ENCODE measurements at places on chromosomes 12 and 14. TPM values are rescaled to one million over a fixed set of nuclear protein-coding genes. Genes with fewer than 3 reads are reported as not detected.

Gene ALG10B
- 14.0 TPM for total RNA-seq

Gene GZMH
- total RNA-seq: 67.9 TPM

Gene LALBA
- not detected for total RNA-seq

Gene PRB2
- not detected for total RNA-seq

Gene DDN
- 0.26 TPM for total RNA-seq

- H3K4me1 ChIP-seq: peaks cover 56% of the 10 kb centered on the region
- no peak for DNase-seq
- peak overlapping the region; percentile 98 for H3K27ac ChIP-seq
- peaks cover 67% of the 10 kb centered on the region for H3K36me3 ChIP-seq
Observed at GRCh38 chr12:9667403-9668160, 1.9 kb upstream of the CLEC2D start.

DNA sequence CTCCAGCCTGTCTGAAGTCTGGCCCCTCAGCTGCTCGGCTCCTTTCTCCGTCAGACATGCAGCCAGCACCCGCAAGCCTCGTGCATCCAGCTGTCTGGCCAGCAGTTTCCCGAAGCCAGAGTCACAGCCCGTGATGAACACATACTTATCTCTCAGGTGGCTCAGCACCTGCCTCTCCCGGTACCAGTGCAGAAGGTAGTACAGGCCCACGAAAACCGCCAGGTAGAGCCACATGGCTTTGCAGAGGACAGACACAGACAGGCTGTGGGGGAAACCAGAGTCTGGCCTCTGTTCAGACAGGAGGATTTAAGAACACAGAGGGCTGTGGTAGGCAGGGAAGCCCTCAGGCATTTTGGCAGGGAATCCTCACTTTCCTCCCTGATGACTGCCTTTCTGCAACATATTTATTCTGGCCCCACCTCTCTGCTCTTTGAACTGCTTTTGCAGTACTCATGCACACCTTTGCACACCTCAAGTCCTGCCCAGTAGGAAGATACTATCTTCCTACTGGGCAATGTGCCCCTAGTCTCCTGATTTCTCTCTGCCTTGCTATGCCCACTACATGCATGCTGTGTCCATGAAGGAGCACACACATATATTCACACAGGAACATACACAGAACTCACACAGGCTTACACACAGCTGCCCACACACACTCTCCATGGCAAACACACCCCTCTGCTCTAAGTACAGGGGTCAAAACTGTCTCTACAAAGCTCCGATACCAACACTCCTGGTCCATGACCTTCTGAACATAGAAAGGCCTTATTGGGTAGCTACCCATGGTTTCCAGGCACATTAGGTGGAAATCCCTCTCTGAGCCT is at the start of gene RDH16:
Gene RDH16, minus strand, starts transcription at position 380 of the 824 bp plus-strand sequence. Its CDS starts 146 bp downstream, at position 234.
- peaks cover 3% of the 10 kb centered on the region for H3K27me3 ChIP-seq
- no peaks in the 10 kb centered on the region for H3K36me3 ChIP-seq
- no peak for DNase-seq
- no peak within 1 kb of the TSS for H3K27ac ChIP-seq
- no peak within 1 kb of the TSS for H3K4me3 ChIP-seq

DNA sequence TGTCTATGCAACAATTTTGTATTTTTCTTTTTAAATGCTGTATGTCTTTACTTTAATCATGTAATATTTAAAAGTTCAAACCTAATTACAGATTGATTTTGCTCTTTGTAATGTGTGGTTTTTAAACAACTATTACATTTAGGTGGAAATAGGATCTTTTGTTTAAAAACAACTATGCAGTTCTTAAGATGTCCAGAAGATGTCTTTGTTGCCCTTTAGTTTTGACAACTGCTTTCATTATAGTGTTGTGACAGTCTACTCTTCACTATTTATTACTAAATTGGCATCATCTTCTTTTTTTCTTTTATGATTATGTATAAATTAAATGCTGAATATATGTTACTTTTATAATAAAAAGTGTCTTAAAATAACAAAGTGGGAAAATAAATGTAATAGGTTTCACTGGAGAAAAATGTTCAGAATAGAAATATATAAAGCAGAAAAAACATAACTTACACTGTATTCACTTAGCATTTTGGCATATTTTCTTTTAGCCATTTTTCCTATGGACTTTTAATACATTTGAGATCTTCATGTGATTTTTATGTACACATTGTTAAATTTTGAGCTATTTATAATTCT is 27.1 kb upstream of the PCNX4 start:
- no peak overlapping the region for H3K4me3 ChIP-seq
- peaks cover 4% of the 10 kb centered on the region for H3K27me3 ChIP-seq
- no peak overlapping the region for H3K27ac ChIP-seq

DNA sequence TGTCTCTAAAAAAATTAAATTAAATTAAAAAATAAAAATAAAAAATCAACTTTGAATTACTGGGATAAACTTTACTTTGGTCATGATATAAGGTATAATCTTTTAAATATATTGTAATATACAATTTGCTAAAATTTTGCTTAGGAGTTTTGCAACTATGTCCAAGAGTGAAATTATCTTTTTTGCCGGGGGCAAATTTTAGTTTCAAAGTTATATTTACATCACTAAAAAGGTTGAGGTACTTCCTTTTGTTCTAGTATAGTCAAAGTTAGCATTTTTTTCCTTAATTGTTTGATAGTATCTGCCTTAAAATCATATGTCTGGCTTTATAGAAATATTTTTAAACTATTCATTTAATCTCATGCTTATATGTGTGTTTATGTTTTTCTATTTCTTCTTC is 17.6 kb upstream of the OR10AD1 start:
- no peak for DNase-seq
- no peak overlapping the region for H3K27ac ChIP-seq
- no peaks in the 10 kb centered on the region for H3K36me3 ChIP-seq
- no peaks in the 10 kb centered on the region for H3K4me1 ChIP-seq

DNA sequence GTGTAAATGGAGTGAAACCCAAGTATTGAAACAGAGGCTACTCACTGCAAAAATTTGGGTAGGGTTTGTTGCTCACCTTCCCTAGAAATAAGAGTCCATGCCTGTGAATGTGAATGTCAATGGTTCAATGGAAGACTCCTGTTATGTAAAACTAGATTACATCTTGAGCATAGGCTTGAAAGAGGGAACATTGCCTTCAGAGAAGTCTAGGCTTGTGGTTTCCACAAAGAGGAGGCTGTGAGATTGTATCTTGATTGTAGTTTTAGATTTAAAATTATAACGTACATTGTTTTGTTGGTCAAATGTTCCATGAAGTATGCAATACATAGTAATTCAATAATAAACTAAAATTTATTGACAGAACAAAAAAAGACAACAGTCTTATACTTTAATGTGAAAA is 413.7 kb upstream of the RPL10L start:
- no peak for DNase-seq
- H3K27me3 ChIP-seq: no peaks in the 10 kb centered on the region
- H3K27ac ChIP-seq: no peak overlapping the region
- H3K4me1 ChIP-seq: no peaks in the 10 kb centered on the region
- H3K36me3 ChIP-seq: no peaks in the 10 kb centered on the region

DNA sequence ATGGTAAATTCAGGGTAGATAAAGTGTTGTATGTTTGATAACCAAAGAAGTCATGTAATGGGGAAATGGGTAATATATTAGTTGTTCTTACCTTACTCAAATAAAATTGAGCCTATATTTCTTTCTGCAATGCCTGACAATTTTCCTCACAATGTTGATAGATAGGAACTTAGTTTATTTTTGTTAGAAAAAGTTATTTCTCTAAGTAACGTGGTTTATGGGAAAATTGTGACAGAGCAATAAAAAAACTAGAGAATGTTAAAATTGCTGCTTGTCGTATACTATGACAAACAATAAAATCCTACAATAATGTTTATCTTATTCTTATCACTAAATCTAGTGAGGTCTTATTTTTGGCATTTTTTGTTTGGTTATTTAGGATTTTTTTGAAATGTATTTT is 534.1 kb downstream of the TMTC2 start:
- H3K27ac ChIP-seq: no peak overlapping the region
- H3K4me1 ChIP-seq: no peaks in the 10 kb centered on the region
- no peaks in the 10 kb centered on the region for H3K27me3 ChIP-seq
- H3K36me3 ChIP-seq: no peaks in the 10 kb centered on the region

DNA sequence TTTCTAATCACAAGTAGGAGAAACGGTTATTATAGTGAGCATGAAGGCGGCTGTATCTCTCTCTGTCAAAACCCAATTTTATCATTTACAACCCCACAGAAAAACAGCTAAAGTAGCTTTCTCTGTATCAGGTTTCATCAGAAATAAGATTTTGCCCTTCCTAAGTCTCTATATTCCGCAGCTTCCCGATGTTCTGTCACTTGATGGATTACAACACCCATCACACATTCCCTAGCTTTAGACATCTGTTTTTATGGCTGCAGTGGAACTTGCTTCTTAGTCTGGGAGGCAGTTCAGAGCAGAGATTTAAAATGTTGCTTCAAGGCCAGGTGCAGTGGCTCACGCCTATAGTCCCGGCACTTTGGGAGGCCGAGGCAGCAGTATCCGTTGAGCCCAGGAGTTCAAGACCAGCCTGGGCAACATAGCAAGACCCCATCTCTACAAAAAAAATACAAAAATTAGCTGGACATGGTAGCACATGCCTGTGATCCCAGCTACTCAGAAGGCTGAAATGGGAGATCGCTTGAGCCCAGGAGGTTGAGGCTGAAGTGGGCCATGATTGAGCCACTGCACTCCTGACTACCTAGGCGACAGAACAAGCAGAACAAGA is 27.6 kb upstream of the FOXN3 start:
- peaks cover 10% of the 10 kb centered on the region for H3K36me3 ChIP-seq
- no peak for DNase-seq
- H3K4me3 ChIP-seq: no peak overlapping the region
- H3K27ac ChIP-seq: peak overlapping the region; percentile 64
- H3K27me3 ChIP-seq: no peaks in the 10 kb centered on the region

- H3K27me3 ChIP-seq: no peaks in the 10 kb centered on the region
- H3K4me1 ChIP-seq: no peaks in the 10 kb centered on the region
- no peak overlapping the region for H3K4me3 ChIP-seq
- no peak overlapping the region for H3K27ac ChIP-seq
Observed at GRCh38 chr12:99111600-99111999, 466.5 kb downstream of the APAF1 start.

- peaks cover 8% of the 10 kb centered on the region for H3K27me3 ChIP-seq
- H3K4me3 ChIP-seq: no peak overlapping the region
Observed at GRCh38 chr12:26153421-26154154, 28.8 kb upstream of the BHLHE41 start.

GRCh38 chr12:92028441-92028709 is 117.3 kb downstream of the BTG1 start:
- H3K27me3 ChIP-seq: no peaks in the 10 kb centered on the region
- H3K4me3 ChIP-seq: no peak overlapping the region
- H3K36me3 ChIP-seq: peaks cover 5% of the 10 kb centered on the region
- no peak for DNase-seq
- peaks cover 67% of the 10 kb centered on the region for H3K4me1 ChIP-seq

GRCh38 chr12:49416892-49417291 is 49.6 kb downstream of the SPATS2 start:
- H3K4me1 ChIP-seq: peaks cover under 1% of the 10 kb centered on the region
- no peaks in the 10 kb centered on the region for H3K36me3 ChIP-seq
- no peak for DNase-seq
- no peaks in the 10 kb centered on the region for H3K27me3 ChIP-seq
- no peak overlapping the region for H3K4me3 ChIP-seq
- no peak overlapping the region for H3K27ac ChIP-seq

DNA sequence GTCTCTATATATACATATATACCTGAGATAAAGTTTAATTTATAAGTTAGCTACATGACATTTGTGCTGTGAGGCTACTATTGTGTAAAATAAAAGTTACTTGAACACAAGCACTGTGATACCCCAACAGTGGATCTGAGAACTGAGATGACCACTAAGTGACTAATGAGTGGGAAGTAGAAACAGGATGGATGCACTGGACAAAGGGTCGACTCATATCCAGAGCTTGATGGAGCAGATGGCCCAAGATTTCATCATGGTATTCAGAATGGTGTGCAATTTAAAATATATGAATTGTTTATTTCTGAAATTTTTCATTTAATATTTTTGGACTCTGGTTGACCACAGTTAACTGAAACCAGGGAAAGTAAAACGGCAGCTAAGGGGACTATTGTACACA is 908.6 kb upstream of the MDGA2 start:
- H3K36me3 ChIP-seq: no peaks in the 10 kb centered on the region
- no peaks in the 10 kb centered on the region for H3K4me1 ChIP-seq
- no peaks in the 10 kb centered on the region for H3K27me3 ChIP-seq
- no peak for DNase-seq

GRCh38 chr12:11786638-11787365 is 137.3 kb downstream of the ETV6 start:
- H3K4me1 ChIP-seq: peaks cover 52% of the 10 kb centered on the region
- H3K27me3 ChIP-seq: no peaks in the 10 kb centered on the region
- peaks cover 20% of the 10 kb centered on the region for H3K36me3 ChIP-seq
- DNase-seq: no peak
- H3K27ac ChIP-seq: no peak overlapping the region
- no peak overlapping the region for H3K4me3 ChIP-seq

DNA sequence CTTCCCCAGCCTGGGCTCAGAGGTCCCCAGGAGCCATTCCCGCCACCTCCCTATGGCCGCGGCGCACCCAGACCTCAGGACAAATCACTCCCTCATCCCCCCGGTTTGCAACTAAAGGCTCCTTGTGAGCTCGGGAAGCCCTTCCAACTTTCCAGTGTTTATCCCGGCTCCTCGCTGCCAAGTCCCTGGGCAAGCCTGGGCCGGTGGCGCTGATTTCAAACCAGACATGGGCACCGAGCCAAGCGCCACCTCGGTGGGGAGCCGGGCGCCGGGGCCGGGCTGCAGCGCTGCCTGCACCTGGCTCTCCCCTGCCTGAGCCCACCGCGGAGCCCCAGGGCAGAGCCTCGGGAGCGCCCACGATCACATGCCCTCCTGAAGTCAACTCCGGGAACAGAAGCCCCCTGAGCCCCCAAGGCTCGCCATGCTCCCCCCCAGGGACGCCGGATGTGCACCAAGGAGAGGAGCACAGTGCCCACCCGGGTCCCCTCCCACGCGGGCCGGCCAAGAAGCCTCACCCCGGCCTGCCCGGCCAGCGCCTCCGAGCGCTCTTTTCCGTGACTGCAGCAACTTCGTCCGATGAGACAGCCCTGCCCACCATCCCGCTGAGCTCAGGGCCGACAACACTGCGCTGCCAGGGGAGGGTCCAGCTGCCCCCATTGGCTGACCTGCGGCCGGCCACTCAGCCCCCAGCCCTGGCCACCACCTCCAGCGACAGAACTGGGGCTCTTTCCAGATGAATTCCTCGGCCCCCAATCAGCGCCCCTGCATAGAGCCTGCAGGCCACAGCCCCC is 50.0 kb downstream of the NCOR2 start:
- H3K4me1 ChIP-seq: peaks cover 6% of the 10 kb centered on the region
- peaks cover 8% of the 10 kb centered on the region for H3K36me3 ChIP-seq
- no peak overlapping the region for H3K4me3 ChIP-seq
- H3K27ac ChIP-seq: no peak overlapping the region
- DNase-seq: no peak
- H3K27me3 ChIP-seq: no peaks in the 10 kb centered on the region

GRCh38 chr12:29612912-29613311 is 115.4 kb upstream of the OVCH1 start:
- H3K36me3 ChIP-seq: no peaks in the 10 kb centered on the region
- no peak overlapping the region for H3K27ac ChIP-seq
- no peaks in the 10 kb centered on the region for H3K4me1 ChIP-seq

- H3K4me3 ChIP-seq: no peak overlapping the region
- H3K4me1 ChIP-seq: peaks cover 35% of the 10 kb centered on the region
- peak; percentile 73 for DNase-seq
Observed at GRCh38 chr14:65949711-65950516, 536.3 kb upstream of the CCDC196 start.

GRCh38 chr14:79551523-79551922 is 659.8 kb downstream of the DIO2 start:
- DNase-seq: no peak
- H3K4me3 ChIP-seq: no peak overlapping the region
- no peaks in the 10 kb centered on the region for H3K36me3 ChIP-seq
- no peaks in the 10 kb centered on the region for H3K27me3 ChIP-seq
- H3K4me1 ChIP-seq: no peaks in the 10 kb centered on the region
